ENCODE measurements at places on chromosomes 2 and 18.

- no peak for DNase-seq
Measured at GRCh38 chr2:11651856-11652548, 18.0 kb downstream of the NTSR2 start.

GRCh38 chr18:48162956-48163737, 232.7 kb upstream of the SMAD2 start:
- no peak for DNase-seq

GRCh38 chr18:56162311-56163265, 475.8 kb downstream of the TXNL1 start:
- peak; percentile 51 for DNase-seq

DNA sequence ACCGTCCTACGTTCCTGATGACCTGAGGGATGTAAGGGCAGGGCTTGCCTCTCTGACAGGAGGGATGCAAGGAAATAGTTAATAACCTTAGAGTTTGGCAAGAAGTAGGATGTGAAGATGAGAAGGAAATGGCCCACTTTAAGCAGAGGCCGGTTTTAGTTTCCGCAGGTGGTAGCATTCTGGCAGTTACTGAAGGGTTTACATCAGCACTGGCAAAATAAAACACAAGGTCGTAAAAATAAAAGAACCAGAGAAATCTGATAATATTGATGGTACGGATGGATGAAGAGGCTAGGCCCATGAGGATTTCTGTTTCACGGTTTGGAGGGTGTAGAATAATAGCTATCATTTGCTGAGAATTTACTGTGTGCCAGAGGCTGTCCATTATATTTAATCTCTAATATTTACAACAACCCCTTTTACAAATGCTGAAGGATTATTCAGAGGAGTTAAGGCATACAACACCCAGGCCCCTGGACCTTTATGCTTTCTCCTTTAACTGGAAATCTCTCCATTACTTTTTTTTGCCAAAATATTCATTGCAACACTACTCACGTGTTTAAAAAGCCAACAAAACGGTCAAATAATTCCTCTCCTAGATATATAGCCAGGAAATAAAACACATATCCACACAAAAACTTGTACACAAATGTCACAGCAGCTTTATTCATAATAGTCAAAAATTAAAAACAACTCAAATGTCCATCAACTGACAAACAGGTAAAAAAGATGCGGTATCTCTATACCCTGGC, 28.5 kb downstream of the DAPL1 start:
- DNase-seq = no peak

GRCh38 chr2:164242409-164242808, 378.9 kb downstream of the GRB14 start:
- DNase-seq = no peak

DNA sequence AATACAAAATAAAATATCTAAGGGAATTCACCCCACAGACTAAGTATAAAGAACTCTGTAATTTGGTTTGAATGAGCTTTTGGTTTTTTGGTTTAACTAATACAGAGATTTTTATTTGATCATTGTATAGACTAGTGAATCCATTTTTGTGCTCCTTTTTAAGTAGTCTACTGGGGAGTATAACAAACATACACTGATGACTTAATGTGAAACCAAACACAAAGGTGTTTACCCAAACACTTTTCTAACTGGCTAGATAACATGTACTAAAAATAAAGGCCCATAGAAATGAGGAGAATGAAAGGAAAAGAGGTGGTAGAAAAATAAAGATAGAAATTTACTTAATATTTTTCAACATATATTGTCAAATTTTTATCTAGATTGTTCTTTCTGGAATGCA, 146.0 kb downstream of the NRXN1 start:
- DNase-seq = no peak

- DNase-seq = no peak
Measured at GRCh38 chr2:107809835-107810234, 16.9 kb upstream of the RGPD4 start.

DNA sequence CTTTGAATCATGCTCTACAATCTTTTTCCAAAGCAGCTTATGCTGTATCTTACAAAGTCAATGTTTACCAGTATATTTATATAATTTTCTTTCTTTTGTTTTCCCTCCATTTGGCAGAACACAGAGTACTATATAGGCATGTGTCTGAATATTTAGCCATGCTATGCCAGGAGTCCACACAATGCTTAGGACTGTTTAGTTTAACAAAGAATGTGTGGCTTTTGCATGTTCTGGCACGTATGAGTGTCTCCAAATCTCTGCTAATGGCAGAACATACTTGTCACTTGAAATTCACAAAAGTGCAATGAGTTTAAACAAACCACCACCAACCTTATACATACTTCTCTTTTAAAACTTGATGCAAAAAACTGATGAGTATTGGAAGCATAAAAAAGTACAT, 268.0 kb downstream of the NR4A2 start:
- DNase-seq = no peak

DNA sequence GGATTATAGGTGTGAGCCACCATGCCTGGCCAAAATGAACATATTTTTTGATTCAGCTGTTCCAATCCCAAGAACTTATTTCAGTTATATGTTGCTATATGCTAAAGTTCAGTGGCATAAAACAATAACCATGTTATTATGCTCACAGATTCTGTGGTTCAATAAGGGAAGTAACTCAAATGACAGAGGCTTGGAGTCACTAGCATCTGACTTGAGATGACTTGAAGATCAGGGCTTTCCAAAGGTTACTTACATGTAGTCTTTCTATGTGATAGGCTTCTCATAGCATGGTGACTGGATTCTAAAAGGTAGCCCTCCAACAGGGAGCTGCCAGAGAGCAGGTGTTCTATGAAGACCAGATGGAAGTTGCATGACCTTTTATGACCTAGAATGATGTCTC, 17.2 kb downstream of the CLK1 start:
- peak; percentile 54 for DNase-seq

DNA sequence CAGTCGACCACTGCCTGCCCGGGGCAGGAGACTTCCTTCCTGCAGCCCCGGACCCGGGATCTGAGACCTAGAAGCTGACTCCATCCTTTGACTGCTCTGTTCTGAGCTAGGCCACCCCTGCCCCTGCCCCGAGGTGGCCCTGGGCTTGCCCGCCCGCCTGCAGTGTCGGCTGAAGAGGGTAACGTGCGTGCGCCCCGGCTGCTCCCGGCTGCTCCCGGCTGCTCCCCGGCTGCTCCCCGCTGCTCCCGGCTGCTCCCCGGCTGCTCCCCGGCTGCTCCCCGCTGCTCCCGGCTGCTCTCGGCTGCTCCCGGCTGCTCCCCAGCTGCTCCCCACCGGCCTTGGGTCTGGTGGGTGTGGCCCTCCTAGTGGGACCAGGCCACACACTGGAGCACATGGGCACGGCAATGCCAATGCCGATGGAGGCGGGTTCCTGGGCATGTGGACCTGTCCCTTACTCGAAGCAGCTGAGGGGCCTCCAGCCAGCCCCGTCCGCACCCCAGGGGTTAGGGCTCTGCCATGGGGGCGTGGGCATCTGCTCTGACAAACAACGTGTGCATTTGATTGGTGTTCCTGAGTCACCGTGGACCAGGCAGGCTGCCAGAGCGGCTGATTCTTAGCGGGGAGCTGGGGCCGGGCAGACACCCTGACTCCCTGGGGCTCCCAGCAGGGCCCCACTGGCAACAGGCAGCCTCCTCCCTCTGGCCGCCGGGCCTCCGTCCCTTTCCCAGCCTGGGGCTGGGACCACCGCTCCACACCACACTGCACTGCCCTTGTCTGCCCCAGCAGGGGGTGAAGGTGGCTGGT, 2.0 kb upstream of the GAL3ST2 start:
- no peak for DNase-seq

DNA sequence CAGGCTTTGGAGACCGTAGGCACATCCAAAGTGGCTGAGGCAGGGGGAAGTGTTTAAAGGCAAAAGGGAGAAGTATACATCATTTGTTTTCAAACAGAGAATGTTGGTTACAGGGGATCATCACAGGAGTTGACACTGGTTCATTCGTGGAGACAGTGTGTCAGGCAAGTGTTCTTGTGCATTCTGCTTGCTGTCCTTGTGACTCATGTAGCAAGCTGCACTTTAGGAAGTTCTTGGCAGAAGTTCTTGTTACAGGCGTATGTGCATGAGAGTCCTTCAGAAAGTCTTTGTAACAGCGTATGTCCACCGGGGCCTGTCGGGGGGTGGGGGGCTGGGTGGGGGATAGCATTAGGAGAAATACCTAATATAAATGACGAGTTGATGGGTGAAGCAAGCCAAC, 36.5 kb upstream of the B4GALT6 start:
- no peak for DNase-seq

GRCh38 chr18:2557536-2557935, 13.8 kb downstream of the METTL4 start:
- no peak for DNase-seq

GRCh38 chr18:61400016-61400635, 66.9 kb downstream of the CDH20 start:
- DNase-seq = no peak

DNA sequence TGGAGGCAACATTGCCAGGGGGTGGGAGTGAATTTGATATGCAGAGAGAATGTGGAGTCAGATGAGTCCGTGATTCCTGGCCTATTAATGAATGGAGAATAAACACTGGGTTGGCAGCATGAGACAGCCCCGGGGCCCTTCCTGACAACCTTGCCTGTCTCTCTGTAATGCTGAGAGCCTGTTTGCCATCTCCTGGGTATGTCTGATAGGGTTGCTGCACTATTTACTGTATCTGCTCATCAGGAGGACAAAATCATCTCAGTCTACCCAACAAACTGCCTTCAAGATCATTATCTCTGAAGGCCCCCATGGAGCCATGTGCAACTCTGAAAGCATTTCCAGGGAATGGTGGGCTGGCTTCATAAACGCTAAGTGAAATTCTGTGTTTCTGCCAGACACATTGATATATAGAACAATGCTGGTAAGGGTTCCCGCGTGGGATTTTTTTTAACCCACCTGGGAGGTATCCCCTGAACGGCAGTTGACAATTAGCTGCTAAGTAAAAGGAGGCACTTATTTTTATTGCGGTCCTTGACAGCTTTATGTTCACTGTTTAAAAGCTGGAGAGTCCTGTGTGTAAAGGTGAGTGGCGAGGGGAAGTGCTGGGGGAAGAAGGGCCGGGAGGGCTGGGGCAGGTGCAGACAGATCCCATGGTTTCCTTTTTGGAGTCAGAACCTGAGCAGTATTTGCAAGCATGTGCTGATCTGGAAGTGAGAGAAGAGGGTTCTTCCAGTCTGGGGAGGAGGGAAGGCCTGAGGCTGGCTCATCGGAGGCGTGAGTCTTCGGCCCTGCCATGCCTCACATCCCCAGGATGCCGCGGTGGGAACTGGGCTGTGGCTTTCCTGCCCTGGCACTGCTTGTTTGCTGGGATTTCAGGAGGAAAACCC, 64.8 kb downstream of the ARHGAP25 start:
- no peak for DNase-seq

- DNase-seq = no peak
Measured at GRCh38 chr2:215951558-215951957, 61.8 kb downstream of the MREG start.

DNA sequence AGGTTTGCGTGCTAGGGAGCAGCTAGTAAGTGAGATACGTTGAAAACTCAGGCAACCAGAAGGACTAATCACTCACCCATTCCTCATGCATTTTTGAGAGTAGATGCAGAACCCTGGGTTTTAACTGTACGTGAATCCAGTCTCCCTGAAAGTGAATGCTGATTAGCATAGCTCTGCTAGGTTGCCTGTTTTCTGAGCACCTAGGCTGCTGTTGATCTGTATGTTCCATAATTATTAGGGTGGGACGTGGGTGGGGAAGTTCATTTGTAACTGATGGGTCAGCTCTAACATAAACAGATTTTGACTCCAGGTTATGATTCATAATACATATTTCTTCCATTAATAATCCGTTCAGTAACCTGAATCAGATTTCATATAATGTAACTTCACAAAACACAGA, 379.0 kb upstream of the FANCL start:
- no peak for DNase-seq

DNA sequence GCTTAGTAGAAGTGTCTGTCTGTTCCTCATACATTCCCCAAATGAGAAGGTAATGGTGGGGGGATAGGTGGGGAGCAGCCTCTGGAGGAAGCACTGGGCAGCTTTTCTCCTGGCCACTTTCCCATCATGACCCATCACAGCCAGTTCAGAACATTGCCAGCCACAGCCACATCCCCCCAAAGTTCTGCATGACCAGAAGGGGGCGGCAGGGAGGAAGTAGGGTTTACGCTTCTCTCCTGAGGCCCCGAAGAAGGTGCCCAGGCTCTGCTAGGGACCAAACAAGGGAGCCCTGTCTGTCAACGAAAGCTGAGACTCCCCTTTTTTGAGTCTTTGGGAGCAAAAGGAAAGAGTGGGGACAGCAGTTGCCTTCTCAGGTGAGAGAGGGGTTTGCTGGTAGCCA, 7.7 kb downstream of the IGFBP5 start:
- DNase-seq = peak; percentile 34

GRCh38 chr2:177242121-177242987, 22.2 kb downstream of the NFE2L2 start:
- DNase-seq = peak; percentile 72

- no peak for DNase-seq
Measured at GRCh38 chr2:36559221-36559942, 38.6 kb downstream of the FEZ2 start.

DNA sequence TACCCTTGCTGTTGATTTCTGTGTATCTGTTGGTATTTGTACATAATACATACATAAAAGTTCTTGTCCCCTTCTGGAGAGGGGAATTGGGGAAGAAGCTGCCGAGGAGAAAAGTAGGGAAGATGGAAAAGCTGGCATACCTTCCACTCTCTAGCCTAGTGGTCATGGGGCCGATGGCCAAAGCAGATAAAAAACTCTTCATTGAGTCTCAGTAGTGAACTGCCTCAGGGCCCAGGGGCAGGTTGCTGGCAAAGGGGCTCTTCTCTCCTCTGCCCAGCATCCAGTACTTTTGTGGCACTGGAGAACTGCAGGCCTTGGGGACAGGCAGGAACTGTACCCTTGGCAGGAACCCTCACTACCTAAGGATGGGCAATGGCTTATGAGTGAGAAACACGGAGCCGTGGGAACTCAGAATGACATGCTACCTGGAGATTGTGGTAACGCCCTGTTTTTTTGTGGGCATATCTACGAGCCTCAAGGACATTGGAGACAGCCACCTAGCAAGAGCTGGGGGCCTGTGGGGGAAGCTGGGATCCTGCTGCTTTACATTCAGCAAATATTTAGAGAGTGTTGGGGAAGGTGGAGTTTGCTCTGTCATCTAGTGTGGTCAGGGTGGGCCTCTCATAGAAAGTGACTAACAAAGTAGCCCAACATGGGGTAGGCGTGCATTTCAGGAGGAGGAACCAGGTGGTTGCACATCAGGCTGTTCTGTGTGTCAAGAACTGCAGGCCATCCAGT, 22.6 kb upstream of the ITGB6 start:
- DNase-seq = no peak
